ENCODE measurements at places on chromosomes 3 and 15.
A peak's percentile ranks its signal among the peaks of the same experiment; 100 is the strongest.

DNA sequence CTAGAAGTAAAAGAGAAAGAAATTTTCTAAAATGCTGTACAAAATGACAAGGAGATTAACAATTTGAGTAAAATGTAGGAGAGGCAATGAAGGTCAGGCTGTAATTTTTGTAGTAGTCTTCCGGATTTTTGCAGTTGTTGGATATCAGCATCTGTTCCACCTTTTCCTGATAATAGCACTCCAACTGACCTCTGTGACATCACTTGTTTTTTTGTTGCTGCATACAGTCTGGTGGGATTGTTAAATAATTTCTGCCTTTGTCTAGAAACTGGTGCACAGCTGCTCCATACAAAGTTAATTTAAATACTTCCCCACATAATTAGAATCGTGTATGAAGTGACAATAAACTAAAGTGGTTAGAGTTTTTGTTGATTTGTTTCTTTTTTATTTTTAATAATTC, 731.4 kb downstream of the PLOD2 start:
- DNase-seq, result no peak

GRCh38 chr3:32821686-32822296, 4.0 kb downstream of the TRIM71 start:
- no peak for DNase-seq

- DNase-seq, result no peak
Observed at GRCh38 chr15:65096481-65097385, 18.3 kb downstream of the UBAP1L start.

GRCh38 chr15:73366766-73367623, 1.8 kb downstream of the HCN4 start:
- no peak for DNase-seq

DNA sequence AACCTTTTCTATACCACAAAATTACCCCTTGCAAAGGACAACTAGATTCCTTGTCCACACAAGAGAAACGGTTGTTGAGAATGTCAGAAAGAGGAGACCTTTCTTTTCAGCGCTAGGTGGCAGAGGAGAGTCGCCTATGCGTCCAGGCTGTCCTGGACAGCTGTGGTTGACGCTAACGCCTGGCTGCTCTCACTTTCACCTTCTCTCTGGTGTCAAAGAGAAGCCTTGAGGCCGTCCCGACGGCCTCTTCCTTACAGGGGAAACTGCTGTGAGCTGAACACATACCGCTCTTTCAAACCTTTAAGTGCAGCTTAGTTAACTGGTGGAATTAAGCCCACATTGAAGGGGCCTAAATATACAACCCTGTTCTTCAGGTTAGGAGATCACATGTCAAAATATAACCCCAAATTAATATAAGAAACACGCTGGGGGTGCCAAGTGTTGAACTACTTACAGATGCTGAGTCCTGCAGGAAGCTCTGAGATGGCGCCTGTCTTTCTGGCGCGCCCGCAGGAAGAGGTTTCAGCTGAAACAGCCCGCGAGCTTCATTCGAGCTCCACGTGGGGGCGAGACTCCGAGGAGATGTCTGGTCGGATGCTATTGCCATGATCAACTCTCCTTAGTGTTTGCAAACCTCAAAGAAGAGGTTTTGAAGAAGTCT, 26.1 kb upstream of the KBTBD8 start:
- peak; percentile 81 for DNase-seq

DNA sequence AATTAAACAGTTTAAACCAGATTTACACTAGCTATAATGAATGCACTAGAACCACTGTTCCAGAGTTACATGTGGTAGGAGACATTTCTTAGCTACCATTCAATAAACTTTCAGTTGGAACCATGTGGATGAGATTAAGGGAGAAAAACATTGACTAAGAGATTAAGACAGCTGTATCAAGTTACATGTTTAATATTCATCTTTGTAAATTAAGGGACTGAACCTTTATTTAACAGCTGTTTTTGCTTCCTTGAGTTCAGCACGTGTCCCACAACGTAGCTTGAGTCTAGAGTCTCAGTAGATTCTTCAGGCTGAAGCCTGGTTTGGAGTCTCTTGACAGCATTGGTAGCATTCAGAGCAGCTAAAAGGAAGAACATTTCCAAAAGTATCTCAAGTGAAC, 27.2 kb upstream of the CFAP44 start:
- no peak for DNase-seq

GRCh38 chr3:17747174-17747889, 4.9 kb upstream of the TBC1D5 start:
- DNase-seq, result peak; percentile 18

GRCh38 chr3:52615166-52615565, 70.5 kb downstream of the PBRM1 start:
- DNase-seq, result no peak
